ENCODE measurements at places on chromosomes 13 and 19.

- no peak for DNase-seq
These were observed 741 bp downstream of the PLEKHF1 start for GRCh38 chr19:29665826-29666577.

DNA sequence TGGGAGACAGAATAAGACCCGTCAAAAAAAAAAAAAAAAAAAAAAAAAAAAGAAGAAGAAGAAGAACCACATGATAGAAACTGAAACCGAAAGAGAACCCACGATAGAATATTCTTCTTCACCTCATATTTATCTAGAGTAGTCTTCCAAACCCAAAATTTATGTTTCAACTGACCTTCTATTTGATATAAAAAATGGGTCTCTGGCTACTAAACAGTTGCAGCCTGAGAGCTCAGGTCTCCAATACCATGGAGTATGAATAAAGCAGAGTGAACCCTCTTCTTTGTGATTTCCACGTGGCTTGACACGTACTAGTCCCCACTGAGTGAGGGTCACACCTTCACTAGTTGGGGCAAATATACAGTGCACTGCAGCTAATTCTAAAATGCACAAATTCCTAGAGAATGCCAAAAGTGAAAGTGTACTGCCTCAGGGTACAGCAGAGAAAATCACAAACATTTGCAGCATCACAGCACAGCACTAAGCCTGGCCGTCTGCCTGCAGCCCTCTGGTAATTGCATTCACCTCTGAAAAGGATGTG lies 30.8 kb upstream of the RFC3 start:
- DNase-seq: no peak

- no peak for DNase-seq
These were observed 9.9 kb downstream of the RFX2 start for GRCh38 chr19:6100284-6100915.

GRCh38 chr19:30393046-30393445 lies 20.9 kb downstream of the ZNF536 start:
- DNase-seq: no peak

GRCh38 chr13:98972059-98972458 lies 5.8 kb downstream of the DOCK9 start:
- DNase-seq: no peak

All from activated T-helper 1 cell treated with Interleukin-2 at 50 U/mL for 16 hours (primary cell).